Kidney epithelial cell (primary cell): ENCODE measurements at places on chromosomes 7 and 10. TPM values are rescaled to one million over a fixed set of nuclear protein-coding genes. Genes with fewer than 3 reads are reported as not detected.

DNA sequence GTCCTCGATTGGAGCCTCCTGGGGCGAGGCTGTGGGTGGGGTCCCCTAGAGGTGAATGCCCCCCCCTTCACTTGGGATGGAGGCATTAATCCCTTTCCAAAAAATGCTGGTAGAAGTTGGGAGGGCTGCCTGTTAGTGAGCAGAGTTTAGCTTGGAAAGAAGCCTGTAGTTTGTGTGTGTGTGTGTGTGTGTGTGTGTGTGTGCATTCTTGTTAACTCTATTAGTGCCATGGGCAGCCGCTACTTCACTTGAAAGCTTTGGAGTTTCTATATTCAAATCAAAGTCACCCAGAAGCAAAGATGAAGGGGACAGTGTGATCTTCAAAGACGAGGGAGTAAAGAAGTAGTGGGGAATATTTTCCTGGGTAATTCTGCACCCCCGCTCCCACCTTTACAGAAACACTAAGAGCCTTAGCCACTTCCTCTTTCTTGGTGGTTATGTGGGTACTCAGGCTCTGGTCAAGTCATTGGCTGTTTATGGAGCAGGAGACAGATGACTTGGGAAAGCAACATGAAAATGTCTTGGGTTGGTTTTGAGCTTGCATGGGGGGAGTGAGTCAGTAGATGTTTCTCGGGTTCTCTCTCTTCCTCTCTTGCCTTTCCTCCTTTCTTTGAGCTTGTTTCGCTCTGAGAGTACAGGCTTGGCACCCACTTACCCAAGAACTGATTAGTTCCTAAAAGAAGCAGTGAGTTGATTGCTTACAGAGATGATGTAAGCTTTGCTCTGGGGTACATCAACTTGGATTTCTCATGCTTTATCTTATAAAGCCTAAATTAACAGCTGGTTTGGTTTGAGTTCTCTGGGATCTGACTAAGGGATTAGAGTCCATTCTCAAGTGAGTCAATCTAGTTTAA is 35.9 kb downstream of the TCF7L2 start:
- no peak for DNase-seq

DNA sequence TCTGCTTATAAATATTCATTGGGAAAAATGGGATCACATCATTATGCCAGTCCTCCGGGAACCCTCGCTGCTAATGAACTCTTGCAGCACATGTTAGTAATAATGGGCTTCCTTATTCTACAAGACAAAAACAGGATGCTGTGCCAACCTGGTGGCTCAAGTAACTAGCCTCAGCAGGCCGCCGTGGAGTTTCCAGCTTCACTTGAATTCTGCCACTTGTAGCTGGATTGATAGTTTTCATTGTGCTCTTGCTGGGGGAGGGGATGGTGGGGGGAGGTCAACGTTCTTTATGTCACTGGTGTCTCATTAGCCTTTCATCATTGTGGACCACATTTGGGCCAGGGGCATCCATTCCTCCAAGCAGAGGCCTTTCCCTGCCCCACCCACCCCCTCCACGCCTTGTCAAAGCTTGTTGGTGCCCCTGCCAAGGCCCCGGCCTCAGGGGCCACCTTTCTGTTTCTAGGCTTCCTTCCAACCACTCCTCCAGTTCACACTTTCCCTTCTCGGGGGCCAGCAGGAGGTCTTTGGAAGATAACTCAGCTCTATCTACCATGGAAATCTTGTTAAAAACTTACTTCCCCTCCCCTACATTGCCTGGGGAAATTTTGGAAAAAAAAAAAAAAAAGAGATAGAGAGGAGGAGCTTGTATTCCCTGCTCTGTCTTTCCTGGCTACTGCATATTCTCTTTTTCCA is 153.9 kb downstream of the BMPER start:
- no peak for DNase-seq

DNA sequence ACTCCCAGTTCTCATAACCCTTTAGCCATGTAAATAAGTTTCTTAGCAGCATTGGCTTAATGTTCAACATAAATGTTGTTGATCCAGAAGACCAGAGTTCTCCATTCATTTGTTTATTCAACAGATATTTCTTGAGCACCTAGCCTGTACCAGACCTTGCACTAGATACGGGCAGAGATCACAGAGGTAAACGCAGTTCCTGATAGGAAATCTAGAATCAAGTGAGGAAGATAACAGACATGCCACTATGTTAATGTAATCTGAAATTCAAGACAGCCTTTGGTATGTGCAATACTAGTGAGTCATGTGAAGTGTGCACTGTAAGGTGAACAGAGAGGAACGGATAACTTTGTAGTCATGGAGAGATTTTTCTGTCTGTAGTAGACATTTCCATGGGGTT is 3.0 kb downstream of the BUB3 start:
- no peak for DNase-seq

AS3MT gene
- total RNA-seq = 4.4 and 5.7 TPM in 2 replicates

- no peak for DNase-seq
Measured at GRCh38 chr7:27071622-27072390, 24.0 kb downstream of the HOXA1 start.

DNA sequence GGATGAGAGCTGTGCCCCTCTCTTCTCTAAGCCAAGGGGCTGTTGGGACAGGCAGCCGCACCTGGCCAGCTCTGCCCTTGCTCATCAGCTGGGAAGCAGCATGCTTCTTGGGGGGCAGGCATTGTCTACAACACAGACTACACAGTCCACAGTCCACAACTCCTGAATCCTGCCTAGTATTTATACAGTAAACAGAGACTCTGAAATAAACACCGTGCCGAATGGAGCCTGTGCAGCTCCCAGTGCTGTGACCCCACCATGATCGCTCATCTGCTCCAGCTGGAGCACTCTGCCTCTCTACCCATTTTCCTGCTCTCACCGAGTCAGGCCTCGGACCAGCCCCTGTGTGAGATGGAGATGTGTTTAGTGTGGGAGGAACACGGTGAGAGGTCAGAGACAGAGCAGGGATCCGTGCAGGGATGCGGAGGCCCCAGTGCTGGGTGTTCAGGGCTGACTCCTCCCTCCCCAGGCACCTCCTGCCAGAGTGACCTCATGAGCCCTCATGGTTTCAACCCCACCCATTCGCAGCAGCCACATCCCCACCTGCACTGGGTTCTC is 608.0 kb downstream of the DNAJB6 start:
- no peak for DNase-seq

GRCh38 chr7:131511071-131511470 is 45.4 kb downstream of the PODXL start:
- DNase-seq = no peak
